Osteocyte (in vitro differentiated cells): ENCODE measurements at places on chromosomes 2 and 18.

DNA sequence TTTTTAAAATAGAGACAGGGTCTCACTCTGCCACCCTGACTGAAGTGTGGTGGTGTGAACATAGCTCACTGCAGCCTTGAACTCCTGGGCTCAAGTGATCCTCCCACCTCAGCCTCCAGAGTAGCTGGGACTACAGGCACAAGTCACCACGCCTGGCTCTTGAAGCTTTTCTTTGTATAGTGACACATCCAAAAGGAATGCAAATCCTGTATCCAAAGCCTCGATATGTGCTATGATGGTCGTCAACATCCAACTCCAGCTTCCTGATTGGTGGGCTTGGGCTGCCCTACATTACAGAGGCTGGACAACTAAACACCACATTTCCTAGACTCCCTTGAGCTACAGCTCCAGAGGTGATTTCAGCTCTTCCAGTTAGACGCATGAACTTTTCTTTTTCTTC lies 101.7 kb upstream of the PGAP1 start:
- H3K4me3 ChIP-seq, result no peak overlapping the region
- no peaks in the 10 kb centered on the region for H3K27me3 ChIP-seq
- peaks cover 8% of the 10 kb centered on the region for H3K4me1 ChIP-seq
- no peak overlapping the region for H3K27ac ChIP-seq

- H3K27me3 ChIP-seq, result no peaks in the 10 kb centered on the region
- H3K4me1 ChIP-seq, result peaks cover 7% of the 10 kb centered on the region
- H3K27ac ChIP-seq, result no peak overlapping the region
- no peak for DNase-seq
These were observed 161.3 kb upstream of the SMAD7 start for GRCh38 chr18:49112031-49112430.

GRCh38 chr2:24538720-24539119 lies 47.7 kb downstream of the NCOA1 start:
- no peaks in the 10 kb centered on the region for H3K4me1 ChIP-seq
- no peak for DNase-seq
- H3K36me3 ChIP-seq, result peaks cover 10% of the 10 kb centered on the region
- no peak overlapping the region for H3K27ac ChIP-seq
- no peaks in the 10 kb centered on the region for H3K27me3 ChIP-seq
- no peak overlapping the region for H3K4me3 ChIP-seq

DNA sequence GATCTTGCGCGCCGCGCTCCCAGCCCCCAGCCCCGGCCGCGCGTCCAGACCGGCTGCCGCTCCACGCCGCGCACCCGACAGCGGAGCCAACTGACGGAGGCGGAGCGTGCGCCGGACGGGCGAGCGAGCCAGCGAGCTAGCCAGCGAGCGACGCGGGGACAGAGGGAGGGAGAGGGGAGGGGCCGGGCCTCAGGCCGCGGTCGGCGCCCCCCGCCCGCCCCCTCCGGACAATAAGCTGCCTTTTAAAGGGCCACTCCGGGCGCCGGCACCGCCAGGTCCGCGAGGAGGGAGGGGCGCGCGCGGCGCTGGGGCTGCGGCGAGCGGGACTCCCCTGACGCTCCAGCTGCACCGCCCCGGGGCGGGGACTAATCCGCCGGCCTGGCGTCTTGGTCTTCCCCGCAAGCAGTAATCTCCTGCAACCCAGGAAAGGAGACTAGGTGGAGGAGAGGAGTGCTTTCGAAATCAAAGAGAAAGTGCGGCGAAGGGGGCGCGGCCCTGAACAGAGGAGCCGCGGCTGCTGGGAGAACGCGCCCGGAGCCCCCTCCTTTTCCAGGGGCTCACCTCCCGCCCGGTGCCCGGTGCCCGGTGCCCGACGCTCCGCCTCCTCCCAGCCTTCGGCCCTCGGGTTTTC lies at the start of gene BIN1:
BIN1 (minus strand) TSS at position 164 of the 631 bp plus-strand sequence. CDS start 211 bp downstream, outside the sequence.
- H3K4me3 ChIP-seq, result peak within 1 kb of the TSS; percentile 80
- H3K36me3 ChIP-seq, result no peaks in the 10 kb centered on the region
- peak; percentile 94 for DNase-seq
- no peaks in the 10 kb centered on the region for H3K27me3 ChIP-seq
